ENCODE measurements at places on chromosomes 3 and 15.

DNA sequence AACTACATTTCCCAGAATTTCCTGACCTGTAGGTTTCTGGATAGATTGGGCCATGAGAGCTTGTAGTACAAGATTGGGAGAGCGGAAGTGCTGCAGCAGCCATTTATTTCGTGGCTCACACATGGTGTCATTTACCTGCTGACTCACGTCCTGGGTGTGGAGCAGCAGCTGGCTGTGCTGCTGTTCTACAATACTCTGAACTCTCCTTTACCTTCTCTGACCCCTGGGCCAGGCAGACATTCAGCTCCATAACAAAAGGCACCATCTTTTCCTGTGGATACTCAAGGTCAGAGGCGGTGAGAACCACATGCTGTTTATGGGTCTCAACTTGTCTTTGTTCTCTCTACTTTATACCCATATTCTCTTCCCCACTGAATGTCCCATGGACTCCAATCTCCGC lies 490.2 kb downstream of the IGSF11 start:
- DNase-seq, result no peak

- no peak for DNase-seq
Observed at GRCh38 chr3:61269435-61269834, 18.2 kb upstream of the FHIT start.

DNA sequence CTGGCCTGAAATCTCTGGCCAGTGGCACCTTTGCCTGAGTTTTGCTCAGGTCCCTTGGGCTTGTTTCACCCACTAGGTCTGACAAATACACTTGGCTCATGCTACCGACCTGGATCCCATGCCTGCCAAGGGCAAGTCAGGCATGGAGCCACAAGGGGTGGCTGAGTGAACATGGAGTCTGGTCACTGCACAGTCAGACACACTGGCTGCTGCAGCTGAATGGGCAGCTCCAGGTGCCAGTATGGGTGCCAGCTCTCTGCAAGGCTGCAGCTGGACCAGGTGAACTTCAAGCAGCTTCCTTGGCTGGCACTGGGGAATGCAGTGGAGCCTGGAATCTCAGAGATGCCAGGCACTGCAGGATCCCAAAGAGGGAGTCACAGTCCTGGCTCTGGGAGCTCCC lies 170.3 kb downstream of the NECTIN3 start:
- no peak for DNase-seq

GRCh38 chr3:194928227-194928626 lies 242.5 kb downstream of the FAM43A start:
- no peak for DNase-seq

- no peak for DNase-seq
Observed at GRCh38 chr15:24899795-24900194, 55.0 kb upstream of the SNRPN start.

DNA sequence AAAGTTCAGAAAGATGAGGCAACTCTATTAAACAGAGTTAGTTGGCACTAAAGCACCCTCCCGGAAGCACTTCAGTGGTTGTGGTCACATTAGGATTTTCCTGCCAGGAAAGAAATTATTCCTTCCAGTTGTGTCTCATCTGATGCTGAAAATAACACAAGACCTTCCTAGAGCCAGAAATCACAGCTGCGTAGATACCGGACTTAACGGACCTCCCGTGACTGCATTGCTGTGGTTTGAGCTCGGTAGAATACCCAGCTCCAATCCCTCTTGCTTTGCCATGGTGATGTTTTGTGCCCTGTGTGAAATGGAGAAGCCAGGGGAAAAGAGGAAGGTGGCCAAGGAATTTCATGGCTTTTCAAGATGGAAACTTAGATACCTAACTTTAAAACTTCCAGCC lies 215.0 kb upstream of the IGF1R start:
- no peak for DNase-seq
